ENCODE measurements at places on chromosomes 5 and 9.

DNA sequence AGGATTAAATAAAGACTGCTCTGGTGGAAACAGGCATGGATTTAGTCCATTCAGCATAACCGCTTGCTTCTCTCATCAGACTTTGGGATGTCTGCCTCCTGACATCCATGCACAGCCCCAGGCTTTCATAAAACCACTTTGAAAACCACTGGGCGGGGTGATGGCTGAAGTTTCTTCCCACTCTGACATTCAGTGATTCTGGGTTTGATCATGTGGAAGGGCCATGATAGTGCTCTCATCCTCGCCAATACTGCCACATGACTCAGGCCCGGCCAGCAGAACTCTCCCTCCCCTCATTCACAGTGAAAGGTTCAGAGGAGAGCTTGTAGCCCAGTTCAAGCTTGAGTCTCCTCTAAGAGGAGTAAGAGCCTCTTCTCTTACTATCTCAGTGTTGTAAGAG lies 29.6 kb upstream of the GLRA1 start:
- DNase-seq: no peak

GRCh38 chr5:153632748-153633290 lies 142.3 kb downstream of the GRIA1 start:
- DNase-seq: no peak

DNA sequence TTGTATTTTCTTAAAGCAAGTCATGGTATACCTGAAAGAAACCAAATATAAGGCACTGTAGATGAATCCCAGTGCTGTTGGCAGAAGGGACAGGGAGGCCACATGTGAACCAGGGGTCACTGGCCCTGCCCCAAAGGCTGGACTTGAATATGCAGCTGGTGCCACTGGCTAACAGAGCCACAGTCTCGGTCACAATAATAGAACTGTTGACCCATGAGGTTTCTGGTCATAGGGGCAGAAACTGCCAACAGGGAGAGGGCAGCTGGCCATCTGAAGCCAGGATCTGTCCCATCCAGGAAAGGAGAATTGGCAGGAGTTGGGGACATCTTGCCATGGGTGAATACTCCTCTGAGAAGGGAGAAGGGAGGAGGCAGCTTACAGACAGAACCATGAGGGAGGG lies 31.9 kb downstream of the PALM2AKAP2 start:
- DNase-seq: no peak

- no peak for DNase-seq
These were observed 71.2 kb downstream of the LURAP1L start for GRCh38 chr9:12846035-12846434.

- no peak for DNase-seq
These were observed 203.8 kb downstream of the AUH start for GRCh38 chr9:91157883-91158282.

DNA sequence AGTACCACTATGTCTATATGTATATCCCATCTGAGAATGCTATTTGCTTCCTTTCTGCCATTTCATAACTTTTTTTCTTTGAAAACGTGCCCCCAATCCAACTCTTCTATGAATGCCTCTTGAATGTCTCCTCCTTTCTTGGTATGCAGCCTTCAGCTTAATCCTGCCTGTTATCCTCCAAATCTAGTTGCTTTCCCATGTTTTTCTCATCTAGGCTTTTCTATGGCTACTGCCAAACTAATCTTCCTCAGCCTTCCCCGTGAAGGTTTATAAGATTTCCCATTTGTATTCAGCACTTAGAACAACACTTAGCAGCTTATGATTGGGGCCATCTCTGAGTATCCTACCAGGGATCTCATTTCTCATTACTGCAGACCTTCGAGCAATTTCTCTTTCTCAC lies 2.5 kb downstream of the TGFBR1 start:
- no peak for DNase-seq

- peak; percentile 36 for DNase-seq
These were observed 17.7 kb downstream of the CAVIN4 start for GRCh38 chr9:100595391-100596199.

- no peak for DNase-seq
These were observed 29.5 kb downstream of the SURF6 start for GRCh38 chr9:133306242-133307204.

DNA sequence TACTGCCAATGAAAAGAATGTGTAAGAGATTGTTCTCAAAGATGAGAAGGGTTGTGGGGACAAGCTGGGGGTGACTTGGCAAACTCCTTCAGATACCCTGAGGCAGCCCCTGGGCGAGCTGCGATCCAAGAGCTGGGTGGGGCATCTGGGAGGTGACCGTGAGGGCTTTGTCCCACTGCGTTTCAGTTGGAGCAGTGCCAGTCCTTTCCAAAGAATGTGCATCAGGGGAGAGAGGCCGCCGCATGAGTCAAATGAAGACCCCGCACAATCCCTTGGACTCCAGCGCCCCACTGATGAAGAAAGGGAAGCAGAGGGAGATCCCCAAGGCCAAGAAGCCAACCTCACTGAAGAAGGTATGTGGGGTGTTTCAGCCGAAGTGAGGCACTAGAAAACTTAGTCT lies 28.4 kb downstream of the SECISBP2 start:
- DNase-seq: no peak

DNA sequence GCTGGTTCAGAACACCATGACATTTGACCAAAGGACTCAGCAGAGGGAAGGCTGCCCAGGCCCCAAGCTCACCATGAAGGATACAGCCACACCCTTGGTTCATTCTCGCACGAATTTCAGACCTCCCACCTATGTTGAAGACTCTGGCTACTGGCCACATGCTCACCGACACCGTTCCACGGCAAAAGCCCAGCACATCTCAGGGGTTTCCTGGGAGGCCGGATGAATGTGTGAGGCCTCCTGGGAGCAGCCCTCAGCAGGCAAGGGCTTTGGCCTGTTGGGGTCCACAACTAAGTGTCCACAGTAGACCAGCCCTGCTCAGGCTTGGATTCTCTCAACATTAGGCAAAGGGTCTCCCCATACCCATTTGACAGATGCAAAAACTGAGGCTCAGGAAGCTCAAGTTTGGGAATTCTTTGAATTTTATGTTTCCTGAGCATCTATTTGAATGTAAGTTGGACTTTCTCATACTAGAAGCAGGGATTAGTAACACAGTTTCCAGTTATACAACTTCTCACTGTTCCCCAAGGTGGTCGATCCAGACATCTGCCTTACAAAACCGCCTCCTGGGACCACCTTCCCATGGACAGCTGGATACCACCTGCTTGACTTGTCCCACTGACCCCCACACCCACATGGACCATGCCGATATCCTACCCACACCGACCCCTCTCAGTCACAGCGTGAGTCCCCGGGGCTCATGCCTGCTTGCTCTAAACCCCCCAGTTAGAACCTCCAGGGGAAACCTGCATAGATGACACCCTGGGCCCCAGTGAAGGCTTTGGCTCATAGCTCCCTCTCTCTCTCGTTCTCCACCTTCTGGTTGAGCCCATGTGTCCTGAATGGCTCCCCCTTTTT lies 27.9 kb downstream of the CCT5 start:
- no peak for DNase-seq

DNA sequence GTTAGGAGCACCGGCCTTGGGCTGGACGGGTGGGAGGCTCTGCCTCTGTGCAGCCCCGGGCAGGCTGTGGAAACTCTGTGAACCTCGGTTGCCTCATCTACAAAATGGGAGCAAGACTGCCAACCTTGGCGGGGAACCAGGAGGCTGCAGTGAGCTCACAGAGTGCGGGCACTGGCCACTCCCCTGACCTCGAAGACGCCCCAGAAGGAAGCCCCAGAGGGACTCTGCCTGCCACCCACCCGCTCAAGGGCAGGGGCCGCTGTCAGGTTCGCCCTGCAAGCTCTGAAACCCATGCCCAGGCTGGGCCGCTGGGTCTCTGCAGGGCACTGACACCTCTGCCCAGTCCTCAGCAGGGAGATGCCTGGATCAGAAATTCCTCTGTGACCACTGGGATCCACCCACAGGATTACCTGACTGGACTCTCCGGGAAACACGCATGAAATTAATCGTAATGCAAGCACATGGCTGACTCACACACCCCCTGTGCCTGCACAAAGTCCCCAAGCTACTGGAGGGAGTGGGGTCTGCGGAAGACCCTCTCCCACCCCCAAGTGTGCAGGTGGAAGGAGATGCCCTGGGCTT lies 7.4 kb downstream of the CCDC187 start:
- DNase-seq: no peak

DNA sequence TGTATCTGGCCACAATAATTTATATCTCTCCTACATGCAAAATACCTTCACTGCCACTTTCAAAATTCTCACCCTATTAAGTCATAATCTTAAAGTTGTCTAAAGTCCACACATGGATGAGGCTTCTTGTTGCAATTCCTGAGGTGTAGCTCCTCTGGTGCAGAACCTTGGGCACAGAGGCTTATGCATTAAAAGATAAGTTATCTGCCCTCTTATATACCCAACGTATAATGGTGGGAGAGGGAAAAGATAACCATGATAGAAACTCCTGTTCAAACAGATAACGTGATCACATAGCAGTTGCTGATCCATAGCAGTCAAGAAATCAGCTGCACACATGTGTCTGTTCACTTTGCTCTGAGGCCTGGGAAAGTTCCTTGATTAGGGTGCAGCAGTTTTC lies 1767.0 kb downstream of the MAT2B start:
- no peak for DNase-seq

DNA sequence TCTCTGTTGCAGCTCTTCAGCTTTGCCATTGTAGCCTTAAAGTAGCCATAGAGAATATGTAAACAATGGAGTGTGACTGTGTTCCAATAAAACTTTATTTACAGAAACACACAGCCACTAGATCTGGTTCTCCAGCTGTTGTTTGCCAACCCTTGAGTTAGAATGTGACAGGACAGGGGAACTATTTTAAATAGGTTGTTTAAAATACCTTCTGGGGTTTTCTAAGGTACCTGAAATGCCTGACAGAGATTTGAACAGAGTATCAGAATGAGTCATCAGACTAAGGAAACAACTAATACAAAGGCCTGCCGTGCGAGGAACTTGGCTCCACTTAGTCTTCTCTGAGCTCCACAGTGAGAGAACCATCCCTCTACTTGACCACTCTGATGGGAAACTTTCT lies 85.4 kb downstream of the HSD17B4 start:
- no peak for DNase-seq

GRCh38 chr9:105007143-105007542 lies 79.2 kb upstream of the ABCA1 start:
- no peak for DNase-seq

- DNase-seq: no peak
These were observed 238.3 kb downstream of the MEF2C start for GRCh38 chr5:88644676-88645075.

- DNase-seq: peak; percentile 25
These were observed 104.3 kb upstream of the MAP3K1 start for GRCh38 chr5:56710826-56711590.

GRCh38 chr9:89309608-89310474 lies 1.2 kb upstream of the CKS2 start:
- no peak for DNase-seq

DNA sequence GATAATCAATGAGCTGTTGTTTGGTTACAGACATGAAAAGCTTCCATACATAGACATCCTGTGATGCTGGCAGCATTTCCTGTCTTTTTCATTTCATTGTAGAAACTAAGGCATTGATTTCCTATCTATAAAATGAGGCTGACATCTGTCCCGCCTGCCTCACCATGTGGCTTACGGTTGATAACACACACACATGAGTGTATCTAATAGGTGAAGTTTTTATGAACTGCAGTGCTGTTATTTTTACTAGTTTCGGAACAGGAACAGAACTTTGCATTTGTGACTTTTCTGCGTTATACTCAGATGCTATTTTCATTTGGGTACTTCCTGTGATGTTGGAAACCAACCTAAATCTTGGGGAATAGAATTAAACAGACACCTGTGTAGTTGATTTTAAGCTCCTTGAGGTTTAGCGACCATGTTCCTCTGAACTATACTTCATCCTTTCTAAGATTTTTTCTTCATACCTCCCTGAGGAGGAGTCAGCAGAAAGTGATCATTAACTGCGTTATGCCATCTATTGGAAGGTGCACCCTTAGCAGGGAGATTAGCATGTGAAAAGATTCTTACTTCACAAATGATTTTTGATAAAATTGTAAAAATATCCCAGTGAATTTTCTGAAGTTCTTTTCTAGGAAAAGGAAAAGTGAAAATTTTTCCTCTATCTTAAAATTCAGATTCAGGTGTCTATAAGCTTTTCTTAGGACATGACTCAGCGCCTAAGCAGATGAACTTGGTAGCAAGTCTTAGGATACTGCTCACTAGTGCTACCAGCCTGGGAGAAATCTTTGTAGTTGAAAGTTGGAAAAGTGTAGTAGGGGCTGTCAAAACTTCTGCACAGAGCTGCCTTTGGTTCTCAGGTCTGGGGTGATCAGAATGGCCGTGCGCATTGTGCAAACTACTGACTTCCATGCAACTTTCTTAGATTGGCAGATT lies 134.5 kb downstream of the TRIO start:
- DNase-seq: no peak

- no peak for DNase-seq
These were observed 22.3 kb upstream of the NPM1 start for GRCh38 chr5:171365351-171365750.

- no peak for DNase-seq
These were observed 13.2 kb upstream of the IRX4 start for GRCh38 chr5:1895739-1896420.

- no peak for DNase-seq
These were observed 686.5 kb upstream of the DMAC1 start for GRCh38 chr9:8486095-8486494.

DNA sequence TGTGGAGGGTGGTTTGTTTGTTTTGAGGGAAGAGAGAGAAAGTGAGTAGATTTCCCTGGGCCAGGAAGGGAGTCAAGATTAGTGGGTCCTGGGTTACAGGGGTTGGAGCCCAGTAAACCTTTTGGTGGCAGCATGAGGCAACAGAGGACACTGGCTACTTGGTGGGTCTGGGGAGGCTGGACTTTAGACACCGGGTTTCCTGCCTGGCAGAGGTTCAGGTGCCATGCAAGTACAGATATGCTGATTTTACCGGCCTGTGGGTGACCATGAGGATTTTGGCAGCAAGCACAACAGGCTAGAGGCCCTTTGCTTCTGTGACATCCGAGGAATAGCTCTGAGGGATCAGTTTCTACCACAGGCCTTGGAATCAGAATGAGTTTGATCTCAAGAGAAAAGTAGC lies 18.9 kb downstream of the MAST4 start:
- DNase-seq: no peak

DNA sequence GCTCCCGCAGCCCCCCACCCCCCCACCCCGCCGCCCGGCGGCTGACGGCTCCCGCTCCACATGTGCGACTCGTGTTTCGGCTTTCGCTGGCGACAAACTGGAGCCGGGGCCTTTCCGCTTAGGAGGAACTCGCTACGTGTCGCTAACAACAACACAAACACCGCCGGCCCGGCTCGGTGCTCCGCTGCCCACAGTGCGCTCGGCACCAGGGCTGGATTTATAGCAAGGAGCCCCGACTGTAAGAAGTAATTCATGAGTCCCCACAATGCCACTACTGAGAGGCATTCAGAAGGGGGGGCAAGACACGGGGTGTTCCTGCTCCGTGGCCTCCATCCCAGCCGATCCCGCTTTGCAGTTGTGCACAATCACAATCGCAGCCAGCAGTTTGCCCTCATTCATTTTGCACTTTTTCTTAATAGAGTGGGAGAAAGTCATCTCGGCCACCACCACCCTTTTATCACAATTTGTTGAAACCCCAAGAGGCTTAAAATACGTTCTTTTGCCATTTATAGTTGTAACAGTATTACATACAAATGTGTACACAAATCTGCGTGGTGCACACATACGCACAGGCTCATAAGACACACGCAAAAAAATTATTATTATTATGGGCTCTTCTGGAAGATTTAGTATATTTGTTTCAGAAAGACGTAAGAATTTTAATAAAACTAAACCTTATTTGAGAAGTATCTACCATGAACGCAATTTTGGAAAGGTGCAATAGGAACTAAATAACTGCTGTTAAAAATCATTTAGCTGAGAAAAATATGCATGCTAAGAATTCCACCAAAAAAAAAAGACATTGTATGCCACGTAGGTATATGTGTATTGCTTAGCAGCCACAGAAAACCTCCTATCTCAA lies 48.1 kb downstream of the EBF1 start:
- no peak for DNase-seq

Data from CD4-positive, alpha-beta T cell treated with Interleukin-6 at 100 ng/mL for 8 hours (primary cell).